Activated effector memory CD4-positive, alpha-beta T cell treated with anti-CD3 and anti-CD28 coated beads, Interleukin-2, amount 50 U/mL, for 16 hours (primary cell): ENCODE measurements at places on chromosomes 7 and 10.
A peak's percentile ranks its signal among the peaks of the same experiment; 100 is the strongest.

DNA sequence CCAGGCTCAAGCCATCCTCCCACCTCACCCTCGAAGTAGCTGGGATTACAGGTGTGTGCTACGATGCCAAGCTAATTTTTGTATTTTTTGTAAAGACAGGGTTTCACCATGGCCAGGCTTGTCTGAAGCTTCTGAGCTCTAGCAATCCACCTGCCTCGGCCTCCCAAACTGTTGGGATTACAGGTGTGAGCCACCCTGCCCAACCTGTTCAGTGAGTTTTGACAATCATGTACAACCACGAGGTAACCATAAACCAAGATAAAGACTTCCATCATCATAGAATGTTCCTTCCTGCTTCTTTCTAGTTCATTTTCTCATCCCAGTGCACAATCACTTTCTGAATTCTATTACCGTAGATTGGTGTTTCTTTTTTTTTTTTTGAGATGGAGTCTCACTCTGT, 30.5 kb upstream of the MKRN1 start:
- no peak for DNase-seq

DNA sequence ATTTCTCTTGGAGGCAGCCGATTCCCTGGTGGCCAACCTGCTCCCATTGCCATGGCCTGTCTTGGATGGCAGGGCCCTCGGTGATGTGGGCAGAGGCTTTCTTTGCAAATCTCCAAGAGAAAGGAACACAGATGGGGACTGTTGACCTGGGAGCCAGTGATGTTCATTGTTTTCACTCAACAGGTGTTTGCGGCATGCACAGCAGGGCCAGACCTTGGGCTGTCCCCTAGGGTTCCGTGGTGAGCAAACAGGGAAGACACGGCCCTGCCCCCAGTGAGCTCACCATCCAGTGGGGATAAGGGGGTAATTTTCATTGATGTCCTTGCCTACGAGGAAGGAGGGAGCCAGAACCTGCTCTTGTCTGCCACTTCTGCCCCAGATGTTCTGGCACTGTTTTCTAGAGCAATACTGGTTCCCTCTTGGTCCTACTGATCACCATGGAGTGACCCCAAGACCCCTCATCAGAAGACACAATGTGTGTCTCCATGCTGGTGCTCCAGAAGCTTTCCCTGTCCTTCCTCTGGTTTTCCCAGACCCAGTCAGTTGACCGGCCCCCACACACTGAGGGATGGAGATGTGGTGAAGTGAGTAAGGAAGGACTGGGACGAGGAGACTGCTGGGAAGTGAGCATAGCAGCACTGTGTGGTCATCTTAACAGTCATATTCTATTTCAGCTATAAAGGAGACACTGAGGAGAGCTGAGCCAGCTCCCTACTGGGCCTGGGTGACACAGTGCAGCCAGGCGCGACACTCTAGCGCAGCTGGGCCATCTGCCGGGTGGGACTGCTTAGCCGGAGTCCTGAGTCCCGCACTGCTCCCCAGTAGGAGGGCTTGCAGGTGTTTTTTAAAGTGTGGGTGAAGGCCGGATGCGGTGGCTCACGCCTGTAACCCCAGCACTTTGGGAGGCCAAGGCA, 20.4 kb upstream of the FIGNL1 start:
- no peak for DNase-seq

DNA sequence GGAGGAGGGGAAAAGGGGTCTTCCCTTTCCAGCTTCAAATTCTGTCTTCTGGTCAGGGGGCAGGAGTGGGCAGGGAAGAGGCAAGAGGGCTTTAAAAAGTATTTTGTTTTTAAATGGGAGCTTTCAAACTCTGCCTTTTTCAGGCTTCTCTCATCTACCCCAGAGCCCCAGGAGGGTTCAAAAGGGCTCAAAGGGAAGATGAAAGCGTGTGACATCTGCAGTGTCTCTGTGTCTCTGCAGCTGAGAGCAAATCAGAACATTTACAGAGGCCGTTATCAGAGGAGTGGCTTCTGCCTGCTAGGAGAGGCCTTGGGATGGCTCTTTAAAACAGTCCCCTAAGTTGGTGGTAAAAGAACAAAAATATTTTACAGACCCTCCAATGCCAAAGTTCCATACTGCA, 30.3 kb downstream of the TRIM8 start:
- DNase-seq = no peak

- no peak for DNase-seq
Measured at GRCh38 chr7:106344211-106344610, 59.4 kb upstream of the NAMPT start.

- no peak for DNase-seq
Measured at GRCh38 chr10:101812606-101813005, 5.6 kb downstream of the OGA start.

DNA sequence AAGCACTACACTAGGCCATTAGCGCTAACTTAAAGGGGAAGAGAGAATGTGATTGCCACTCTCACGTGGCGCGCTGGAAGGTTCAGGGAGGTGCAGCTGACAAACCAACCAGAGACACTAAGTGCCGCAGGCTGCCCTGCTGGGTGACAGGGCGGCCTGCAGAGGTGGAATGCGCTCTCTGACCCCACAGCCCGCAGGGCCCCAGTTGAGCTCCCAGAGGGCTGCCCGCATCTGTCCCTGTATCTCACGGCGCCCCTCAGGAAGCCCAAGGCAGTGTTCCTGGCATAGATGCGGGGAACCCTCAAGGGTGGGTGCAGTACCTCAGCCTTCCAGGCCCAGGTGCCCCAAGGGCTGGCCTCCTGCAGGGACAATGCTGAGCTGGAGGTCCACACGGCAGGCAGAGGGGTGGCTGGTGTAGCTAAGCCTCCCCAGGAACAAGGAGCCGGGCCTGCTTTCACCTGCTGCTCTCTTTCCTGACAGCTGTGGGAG, 66.6 kb downstream of the CALML3 start:
- peak; percentile 49 for DNase-seq

DNA sequence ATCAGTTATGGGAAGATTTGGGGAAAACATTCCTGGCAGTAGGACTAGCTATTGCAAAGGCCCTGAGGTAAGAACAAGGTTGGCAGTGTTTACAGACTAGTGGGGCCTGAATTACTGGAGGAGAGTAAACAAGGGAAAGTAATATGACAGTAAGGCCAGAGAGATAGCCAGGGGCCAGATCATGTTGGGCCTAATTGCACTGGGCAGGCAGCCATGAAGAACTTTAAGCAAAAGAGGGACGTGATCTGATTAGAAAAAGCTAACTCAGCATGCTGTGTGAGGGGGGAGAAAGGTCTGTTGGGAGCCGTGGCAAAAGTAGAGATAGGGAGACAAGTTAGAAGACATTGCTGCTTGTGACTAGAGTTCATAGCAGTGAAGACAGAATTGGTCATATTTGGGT, 9.2 kb downstream of the NUP42 start:
- no peak for DNase-seq

DNA sequence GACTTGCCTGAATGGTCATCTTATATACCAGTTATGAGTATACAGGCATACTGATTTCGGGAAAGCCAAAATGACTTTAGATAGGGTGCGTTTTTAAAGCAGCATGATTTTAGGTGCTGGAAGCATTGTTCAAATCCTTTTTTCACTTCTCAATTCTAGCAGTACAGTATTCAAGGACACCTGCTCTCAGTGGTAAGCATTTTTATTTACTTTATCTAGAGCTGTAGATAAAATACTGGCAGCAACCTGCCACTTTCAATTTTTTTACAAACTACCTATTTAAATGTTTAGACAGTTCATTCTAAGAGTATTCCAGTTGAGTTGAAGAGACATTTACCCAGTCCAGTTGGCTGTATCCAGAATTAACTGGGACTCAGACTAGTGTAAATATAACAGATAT, 33.6 kb downstream of the TMEM106B start:
- no peak for DNase-seq

- no peak for DNase-seq
Measured at GRCh38 chr10:119409906-119410305, 132.6 kb downstream of the RGS10 start.

DNA sequence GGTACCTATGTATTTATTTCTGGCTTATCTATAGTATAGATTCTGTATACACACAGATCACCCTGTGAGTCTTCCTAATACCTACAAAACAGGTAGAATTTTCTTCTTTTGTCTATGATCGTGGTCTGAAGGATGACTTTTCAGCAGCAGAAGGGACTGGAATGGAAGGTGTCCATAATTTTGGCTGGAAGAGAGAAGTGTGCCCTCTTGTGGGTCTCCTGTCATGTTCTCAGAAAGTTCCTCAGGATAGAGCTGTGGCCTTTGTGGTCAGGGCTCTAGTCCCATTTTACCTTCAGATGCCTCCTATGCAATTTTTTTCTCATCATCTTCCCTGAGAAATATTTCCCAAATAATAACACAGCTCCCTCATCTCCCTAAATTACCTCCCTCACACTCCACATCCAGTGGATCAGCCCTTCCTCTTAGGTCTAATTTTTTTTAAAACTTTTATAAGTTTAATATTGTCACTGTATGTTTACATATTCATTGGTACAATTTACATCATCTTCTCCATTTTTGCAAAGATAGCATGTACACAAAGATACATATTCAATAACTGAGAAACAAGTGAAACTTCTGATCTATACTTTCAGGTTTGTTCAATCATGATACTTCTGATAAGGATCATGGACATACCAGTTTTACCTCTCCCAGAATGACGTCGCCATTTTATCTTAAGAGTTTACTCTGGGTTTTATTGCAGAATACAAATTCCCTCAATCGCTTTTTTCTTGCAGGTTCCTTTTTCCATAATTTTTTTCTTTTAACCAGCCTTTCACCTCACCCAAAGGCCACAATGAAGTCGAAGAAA, 112.7 kb downstream of the REEP3 start:
- DNase-seq = no peak

- DNase-seq = no peak
Measured at GRCh38 chr7:5615190-5616070, 166.0 kb downstream of the RNF216 start.

DNA sequence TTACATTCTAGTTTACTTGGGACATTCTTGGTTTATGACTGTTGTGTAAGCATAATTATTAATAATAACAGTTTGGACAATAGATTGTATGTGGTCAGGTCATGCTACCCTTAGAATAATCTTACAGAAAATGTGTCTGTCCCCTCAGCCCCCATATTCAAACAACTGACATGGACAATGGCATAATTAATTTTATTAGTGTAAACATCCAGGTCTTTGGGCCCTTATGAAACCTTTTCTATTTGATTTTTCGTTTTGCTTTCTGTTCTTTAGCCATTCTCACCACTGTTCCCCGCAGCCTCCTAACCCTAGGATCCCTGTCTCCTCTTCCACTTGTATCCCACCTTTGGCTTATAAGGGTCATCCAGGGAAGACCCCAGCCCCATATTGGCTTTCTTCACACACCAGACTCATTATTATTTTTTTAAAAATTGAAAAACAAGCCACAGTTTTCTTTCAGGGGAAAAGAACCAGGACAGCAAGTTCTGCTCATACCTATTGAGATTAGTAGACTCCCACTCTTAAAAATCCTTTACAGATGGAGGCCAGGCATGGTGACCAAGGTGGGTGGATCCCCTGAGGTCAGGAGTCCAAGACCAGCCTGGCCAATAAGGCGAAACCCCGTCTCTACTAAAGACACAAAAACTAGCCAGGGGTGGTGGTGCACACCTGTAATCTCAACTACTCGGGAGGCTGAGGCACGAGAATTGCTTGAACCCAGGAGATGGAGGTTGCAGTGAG, 11.5 kb downstream of the VIM start:
- no peak for DNase-seq
